ENCODE measurements at places on chromosomes 11 and 22.

DNA sequence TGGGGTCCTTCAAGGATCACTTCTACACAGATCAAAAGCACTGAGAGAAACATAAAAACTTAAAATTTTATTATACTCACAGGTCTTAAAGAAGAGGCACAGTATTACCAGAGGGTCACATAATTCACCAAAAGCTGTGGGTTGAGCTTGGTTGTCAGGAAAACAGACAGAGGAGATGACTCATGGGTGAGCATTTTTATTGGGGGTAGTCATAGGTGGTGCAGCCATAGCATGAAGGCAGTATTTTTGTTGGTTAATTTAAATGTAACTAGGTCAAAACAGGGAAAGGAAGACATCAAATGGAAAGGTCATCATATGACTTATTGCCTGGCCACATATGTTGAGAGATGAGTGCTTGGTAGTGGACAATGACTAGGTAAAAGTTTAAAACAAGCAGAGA, 24.2 kb downstream of the OR5B17 start:
- DNase-seq: no peak

DNA sequence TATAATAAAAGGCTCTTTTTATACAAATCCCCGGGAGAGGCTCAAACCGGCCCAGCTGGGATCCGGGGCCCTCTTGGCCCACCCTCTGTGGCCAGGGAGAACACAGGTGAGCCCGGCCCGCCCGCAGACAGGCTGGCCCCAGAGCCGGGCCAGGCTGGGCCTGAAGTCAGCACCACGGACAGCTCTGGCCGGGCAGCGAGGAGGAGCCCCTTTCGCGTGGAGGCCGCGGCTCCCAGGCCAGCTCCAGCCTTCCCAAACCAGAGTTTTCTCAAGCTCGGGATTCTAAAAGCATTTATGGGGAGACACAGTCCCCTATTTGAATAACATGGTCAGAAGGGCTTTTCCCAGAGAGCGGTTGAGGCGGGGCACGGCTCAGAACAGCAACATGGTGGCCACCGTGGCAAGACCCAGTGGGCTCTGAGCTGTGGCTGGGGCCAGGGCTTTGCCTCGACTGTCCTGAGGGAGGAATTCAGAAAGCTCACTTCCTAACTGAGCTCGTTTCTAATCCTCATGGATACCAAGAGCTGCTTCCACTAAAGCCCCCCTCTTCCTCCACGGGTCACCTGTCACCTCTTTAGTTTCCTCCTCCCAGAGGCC, 115.4 kb downstream of the BRD1 start:
- DNase-seq: peak; percentile 56

- peak; percentile 97 for DNase-seq
These were observed 866 bp downstream of the GP1BB start for GRCh38 chr22:19723983-19724827.

DNA sequence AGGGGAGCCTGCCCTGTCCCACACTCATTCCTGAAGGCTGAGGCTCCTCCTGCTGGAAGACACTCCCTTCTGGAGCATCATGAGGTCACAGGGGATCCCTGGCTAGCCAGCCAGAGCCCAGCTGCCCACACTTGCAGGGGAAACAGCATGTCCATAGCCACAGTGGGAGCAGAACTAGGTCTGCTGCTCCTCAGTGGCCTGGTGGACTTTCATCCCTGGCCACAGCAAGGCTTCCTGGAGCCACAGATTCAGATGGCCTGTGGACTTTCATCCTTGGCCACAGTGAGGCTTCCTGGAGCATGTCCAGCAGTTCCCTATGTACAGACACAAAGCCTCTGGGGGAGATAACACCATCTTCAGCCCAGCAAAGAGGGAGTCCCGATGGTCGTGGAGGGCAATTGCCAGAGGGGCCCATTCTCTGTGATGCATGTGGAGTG, 5.9 kb upstream of the APOL6 start:
- no peak for DNase-seq

DNA sequence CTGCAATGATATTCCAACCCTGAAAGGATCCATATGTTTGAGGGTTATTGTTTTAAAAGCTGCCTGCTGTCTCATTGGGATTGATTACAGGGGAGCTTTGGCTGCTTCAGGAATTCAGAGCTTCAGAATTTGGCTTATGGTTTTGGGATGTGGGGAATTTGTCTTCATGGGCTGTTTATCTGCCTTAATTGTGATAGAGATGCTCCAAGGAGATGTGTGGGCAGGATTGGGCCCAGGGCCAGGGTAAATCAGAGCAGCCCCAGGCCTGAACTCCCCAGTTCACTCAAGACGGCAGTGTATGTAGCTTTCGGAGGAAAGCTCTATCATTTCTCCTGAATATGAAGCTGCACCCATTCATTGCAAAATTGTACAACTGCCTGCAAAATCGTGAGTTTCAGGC, 88.5 kb downstream of the ALX4 start:
- DNase-seq: no peak

GRCh38 chr11:92632495-92632894, 337.0 kb upstream of the MTNR1B start:
- no peak for DNase-seq

- no peak for DNase-seq
These were observed 5.3 kb downstream of the HNRNPUL2 start for GRCh38 chr11:62721994-62722393.

- DNase-seq: no peak
These were observed 15.0 kb upstream of the FGF3 start for GRCh38 chr11:69834251-69834650.

GRCh38 chr11:123704341-123704740, 37.1 kb downstream of the ZNF202 start:
- DNase-seq: no peak

All from K562 (cell line).